ENCODE measurements at places on chromosomes 16 and 17.

- DNase-seq = peak; percentile 19
These were observed 2.0 kb upstream of the YPEL2 start for GRCh38 chr17:59329176-59330052.

- no peak for DNase-seq
These were observed 205.0 kb downstream of the RPTOR start for GRCh38 chr17:80749611-80750010.

DNA sequence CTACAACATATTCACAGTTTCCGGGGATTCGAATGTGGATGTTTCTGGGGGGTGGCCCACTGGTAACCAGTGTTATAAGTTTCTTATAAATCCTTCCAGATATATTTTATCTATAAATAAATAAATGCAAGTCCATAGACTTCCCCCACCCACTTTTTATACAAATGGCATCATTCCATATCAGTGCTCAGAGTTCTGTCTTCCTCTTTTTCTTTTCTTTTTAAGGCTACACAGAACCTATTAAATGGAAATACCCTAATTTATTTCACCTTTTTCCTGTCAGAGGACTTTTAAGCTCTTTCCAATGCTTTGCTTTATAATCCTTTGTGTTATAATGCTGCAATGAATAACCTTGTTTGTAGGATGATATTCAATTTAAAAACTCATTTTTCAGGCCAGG, 3.8 kb downstream of the LGALS9 start:
- DNase-seq = no peak

DNA sequence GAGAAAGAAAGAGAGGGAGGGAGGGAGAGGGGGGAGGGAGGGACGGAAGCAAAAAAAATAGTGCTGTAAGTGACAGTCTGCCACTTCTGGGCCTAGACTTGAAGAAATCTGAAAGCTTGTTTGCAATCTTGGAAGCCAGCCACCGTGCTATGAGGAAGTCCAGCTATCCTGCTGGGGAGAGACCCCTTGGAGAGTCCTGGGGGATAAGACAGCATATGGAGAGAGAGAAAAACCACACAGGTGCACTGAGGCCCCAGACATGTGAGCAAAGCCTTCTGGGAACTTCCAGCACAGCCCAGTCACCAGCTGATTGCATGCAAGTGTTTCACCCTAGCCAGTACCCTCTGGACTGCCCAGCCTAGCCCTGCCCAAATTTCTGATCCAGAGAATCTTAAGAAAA, 12.6 kb upstream of the ALOX12B start:
- DNase-seq = no peak

DNA sequence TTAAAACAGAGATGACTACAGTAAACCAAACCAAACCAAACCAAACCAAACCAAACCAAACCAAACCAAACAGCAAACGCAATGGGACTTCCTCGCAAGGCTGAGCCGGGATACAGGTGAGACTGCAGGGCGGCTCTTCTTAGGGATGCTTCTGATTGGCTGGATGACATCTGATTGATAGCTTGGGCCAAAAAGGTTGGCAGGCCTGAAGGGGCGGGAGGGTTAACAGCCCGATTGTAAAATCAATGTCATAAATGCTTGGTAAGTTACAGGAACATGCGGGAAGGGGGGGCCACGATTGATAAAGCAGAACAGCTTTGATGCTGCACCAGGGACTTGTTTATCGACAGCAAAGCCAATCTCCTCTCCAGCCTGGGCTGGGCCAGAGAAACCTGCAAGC, 86.1 kb downstream of the ZFHX3 start:
- no peak for DNase-seq

GRCh38 chr16:46884513-46885293, 541 bp downstream of the GPT2 start:
- DNase-seq = no peak

DNA sequence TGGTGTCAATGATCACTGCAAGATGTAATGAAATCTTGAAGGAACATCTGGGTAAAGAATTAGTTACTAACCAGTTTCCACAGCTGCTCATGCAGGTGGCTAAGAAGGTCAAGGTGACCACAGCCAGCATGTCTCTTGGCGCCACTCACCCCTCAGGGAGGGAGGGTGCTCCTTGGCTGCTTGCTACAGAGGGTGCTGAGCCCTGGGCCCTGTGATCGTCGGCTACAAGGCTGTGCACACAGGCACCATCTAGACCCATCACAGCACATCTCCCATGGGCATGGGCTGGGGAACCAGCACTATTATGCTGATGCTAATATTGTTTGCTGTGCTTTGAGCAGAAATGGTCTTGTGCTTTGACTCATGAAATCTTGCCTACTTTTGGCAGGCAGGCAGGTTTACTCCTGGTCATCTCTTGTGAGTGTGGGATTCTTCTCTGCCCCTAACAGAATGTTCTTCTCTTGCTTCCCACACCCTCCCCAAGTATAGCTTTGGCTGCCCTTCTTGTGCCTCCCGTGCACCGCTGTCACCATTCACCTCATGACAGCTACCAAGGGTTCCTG, 36.4 kb downstream of the TXNDC11 start:
- DNase-seq = no peak

GRCh38 chr16:87374313-87374712, 9.3 kb downstream of the FBXO31 start:
- no peak for DNase-seq

DNA sequence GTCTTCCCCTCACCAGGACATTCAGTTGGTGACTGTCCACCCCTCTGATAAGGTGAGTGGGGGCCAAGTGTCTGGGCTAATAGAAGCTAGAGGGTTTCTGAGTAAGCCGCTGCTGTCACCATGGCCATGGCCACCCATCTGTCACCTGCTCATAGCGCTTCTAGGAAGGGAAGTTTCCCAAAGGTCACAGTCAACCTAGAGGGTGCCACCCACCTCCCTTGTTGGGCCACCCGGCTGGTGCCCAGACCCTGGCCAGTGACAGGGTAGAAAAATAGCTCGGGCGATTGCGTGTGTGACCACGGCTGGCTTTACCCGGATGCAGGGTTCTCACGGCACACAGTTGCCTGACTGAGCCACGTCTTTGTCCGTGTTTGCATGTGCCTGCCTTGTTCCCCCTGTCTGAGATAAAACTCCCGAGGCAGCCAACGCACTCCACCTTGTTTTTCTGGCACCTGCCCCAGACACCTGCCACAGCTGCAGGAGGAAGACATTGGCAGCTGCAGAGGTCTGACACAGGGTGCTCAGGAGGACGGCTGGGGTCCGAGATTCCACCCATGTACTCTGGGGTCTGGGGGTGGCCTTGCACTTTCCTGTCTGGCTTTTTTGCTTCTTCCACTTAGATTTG, 809 bp downstream of the PIRT start:
- DNase-seq = no peak

DNA sequence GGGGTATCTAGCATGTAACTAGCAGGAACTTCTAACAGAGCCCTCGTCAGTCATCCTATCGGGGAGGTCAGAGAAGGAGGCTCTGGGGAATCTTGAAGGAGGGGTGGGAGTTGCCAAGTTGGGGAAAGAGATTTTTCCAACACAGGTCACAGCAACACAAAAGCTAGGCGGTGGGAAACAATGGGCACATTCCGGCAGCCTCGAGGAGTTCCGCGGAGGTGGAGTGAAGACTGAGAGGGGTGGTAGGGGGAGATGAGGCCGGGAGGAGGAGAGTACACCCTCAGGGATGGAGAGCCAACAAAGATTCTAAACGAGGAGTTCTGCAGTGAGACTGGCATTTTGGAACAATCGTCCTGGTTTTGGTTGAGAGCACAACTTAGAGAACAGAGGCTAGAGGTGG, 13.5 kb upstream of the CALB2 start:
- no peak for DNase-seq

GRCh38 chr16:83400234-83400633, 407.5 kb upstream of the HSBP1 start:
- DNase-seq = no peak

DNA sequence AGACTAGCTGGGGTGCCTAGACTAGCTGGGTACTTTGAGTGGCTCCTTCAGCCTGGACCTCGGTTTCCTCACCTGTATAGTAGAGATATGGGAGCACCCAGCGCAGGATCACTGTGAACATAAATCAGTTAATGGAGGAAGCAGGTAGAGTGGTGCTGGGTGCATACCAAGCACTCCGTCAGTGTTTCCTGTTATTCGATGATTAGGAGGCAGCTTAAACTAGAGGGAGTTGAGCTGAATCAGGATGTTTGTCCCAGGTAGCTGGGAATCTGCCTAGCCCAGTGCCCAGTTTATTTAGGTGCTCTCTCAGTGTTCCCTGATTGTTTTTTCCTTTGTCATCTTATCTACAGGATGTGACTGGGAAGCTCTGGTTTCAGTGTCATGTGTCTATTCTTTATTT, 8.4 kb upstream of the TMEM235 start:
- DNase-seq = no peak

GRCh38 chr16:29644338-29644857, 18.6 kb upstream of the SPN start:
- no peak for DNase-seq

DNA sequence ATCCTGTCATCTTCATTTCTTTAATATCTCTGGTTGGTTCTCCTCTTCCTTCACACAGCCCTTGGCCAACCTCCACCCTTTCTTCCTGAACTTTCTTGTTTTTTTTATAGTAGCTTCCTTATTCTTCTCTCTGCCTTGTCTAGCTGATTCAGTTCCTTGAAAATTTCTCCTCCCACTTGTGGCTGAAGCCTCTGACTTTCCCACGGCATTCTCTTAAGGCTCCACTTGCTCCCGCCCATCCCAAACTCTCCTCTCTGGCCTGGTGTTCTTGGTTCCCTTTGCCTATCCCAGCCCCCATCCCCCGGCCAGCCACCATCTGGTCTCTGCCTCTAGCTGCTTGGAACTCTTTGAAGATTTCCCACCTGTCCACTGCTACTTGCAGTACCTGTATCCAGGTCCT, 29.1 kb downstream of the NLRP1 start:
- no peak for DNase-seq

DNA sequence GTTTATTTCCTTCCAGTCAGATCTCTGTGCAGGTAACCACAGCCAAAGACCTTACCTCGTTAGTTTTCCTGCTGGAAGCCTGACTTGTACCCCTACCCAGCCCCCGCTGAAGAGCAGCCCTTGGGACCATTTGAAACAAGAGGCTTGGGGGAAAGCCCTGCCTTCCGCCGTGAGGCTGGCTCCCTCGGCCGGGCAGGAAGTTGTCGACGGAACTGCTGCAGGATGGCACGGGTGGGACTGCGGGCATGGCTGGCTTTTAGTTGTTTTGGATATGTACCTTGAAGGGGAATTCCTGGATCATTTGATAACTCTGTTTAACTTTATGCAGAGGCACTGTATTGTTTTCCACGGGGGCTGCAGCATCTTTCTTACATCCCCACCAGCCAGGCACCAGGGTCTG, 49.0 kb upstream of the ENDOV start:
- no peak for DNase-seq

GRCh38 chr16:55488306-55488705, 9.3 kb downstream of the MMP2 start:
- DNase-seq = no peak

GRCh38 chr17:7133916-7134315, 19.3 kb upstream of the ASGR2 start:
- DNase-seq = no peak

DNA sequence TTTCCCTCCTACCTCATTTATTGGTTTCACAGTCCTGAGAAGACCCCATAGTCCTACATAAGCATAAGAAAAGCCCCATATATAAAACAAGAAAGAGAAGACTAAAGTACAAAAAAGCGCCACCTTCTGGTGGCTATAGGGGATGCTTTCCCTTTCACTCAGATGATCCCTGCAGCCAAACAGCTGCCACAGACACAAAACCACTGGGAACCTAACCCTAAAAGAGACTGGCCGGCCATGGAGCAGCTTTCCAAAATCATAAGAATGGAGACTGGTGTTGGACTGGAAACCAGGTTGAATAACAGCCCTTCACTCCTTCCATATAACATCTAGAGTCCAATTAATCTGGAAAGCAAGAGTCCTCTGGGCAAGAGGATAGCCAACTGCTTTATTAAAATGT, 11.4 kb downstream of the DYNC1LI2 start:
- DNase-seq = peak; percentile 48

- no peak for DNase-seq
These were observed 30.9 kb downstream of the CMTM3 start for GRCh38 chr16:66635406-66635805.

DNA sequence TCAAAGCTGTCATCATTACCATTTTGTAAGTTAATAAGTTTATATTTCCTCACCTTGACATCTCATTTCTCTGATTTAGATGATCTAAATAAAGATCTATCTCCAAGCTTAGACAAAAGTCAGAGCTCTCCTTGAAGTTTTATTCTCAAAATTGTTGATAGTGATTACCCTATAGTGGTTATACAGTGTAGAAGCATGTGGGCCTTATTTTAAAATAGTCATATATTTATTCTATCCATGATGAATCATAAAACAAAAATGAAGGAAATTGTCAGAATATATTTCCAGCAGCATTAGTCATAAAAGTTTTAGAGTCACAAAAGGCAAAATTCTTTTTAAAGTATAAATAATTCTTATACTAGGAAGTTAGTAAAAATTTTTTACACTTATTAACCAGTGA, 49.0 kb downstream of the RHOT1 start:
- DNase-seq = no peak

DNA sequence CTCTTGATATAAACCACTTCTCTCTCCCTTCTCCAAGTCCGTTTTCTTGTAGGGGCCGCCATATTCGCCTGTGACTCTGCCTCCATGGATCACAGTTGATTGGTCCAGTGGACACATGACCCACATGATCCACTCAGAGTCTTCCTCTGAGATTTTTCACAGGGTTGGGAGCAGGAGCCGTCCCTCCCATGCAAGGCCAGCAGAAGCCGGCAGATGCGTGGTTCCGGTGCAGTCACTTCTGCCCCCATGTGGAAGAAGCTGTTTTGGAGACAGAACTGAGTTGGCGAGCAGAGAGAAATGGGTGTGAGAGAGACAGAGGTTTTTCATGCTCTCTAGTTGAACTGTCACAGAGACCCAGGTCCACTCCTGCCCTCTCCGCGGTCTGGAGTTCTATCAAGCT, 83.3 kb downstream of the C16orf95 start:
- no peak for DNase-seq

DNA sequence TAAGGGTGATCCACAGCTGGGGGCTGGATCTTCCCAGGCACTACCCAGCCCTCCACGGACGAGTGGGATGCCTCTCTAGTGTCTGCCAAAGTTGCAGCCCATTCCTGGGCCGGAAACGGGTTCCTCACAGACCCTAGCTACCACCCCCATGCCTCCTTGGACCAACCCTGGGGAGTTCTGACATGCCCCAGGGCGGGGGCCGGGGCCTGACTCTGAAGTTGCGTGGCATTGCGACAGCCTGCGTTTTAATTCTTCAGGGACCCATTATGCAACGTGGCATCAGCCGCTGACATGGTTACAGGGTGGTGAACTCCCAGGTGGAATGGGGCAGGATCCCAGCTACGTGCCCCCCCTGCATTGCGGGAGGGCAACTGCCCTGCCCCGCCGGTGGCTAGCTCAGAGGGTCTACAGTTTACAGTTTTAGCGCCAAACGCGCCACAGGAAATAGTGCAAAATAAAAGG, 2.7 kb downstream of the CBX4 start:
- no peak for DNase-seq

Measured in DND-41 (cell line).